A673 (cell line): ENCODE measurements at places on chromosomes 7 and 10. TPM values are rescaled to one million over a fixed set of nuclear protein-coding genes. Genes with fewer than 3 reads are reported as not detected.

- H3K27ac ChIP-seq = no peak overlapping the region
- peaks cover 12% of the 10 kb centered on the region for H3K36me3 ChIP-seq
- no peaks in the 10 kb centered on the region for H3K4me1 ChIP-seq
- no peaks in the 10 kb centered on the region for H3K27me3 ChIP-seq
- H3K4me3 ChIP-seq = no peak overlapping the region
Observed at GRCh38 chr7:134957005-134957404, 29.3 kb upstream of the AGBL3 start.

DNA sequence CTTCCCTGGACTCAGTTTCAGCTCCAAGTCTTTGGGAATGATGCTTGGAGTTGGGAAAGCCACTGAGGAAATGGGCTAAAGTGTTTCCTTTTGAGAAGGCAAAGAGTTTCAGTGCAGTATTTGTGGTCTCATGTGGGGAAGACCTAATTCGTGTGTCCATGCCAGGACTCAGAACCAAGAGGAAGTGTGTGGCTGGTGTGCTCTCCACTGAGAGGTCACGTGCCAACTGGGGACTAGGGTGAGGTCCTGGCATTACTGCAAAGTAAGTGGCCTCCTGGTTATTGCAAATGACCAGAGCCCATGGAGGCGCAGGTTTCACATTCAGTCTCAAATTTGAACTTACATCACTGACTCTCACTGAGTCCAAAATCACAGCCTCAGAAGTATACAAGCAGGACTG lies 48.6 kb upstream of the ITPRID1 start:
- H3K36me3 ChIP-seq = no peaks in the 10 kb centered on the region
- no peak overlapping the region for H3K4me3 ChIP-seq
- no peak for DNase-seq
- H3K27ac ChIP-seq = no peak overlapping the region
- no peaks in the 10 kb centered on the region for H3K4me1 ChIP-seq
- no peaks in the 10 kb centered on the region for H3K27me3 ChIP-seq

The PDZD7 gene
- 0.26 and 0.30 TPM in 2 replicates for total RNA-seq

- peaks cover 10% of the 10 kb centered on the region for H3K36me3 ChIP-seq
- peak within 1 kb of the TSS; percentile 84 for H3K4me3 ChIP-seq
- peak within 1 kb of the TSS; percentile 76 for H3K27ac ChIP-seq
- H3K4me1 ChIP-seq = peaks cover 5% of the 10 kb centered on the region
- no peaks in the 10 kb centered on the region for H3K27me3 ChIP-seq
Observed at GRCh38 chr10:70887804-70888800, at the start of gene PCBD1. TSS of gene PCBD1 (minus strand) at chr10:70888565. CDS start at chr10:70888533, 32 bp downstream.

GRCh38 chr7:51214098-51214497 lies 102.5 kb downstream of the COBL start:
- H3K36me3 ChIP-seq = no peaks in the 10 kb centered on the region
- H3K4me3 ChIP-seq = no peak overlapping the region
- H3K27ac ChIP-seq = no peak overlapping the region
- H3K27me3 ChIP-seq = no peaks in the 10 kb centered on the region
- DNase-seq = no peak
- no peaks in the 10 kb centered on the region for H3K4me1 ChIP-seq

- no peaks in the 10 kb centered on the region for H3K27me3 ChIP-seq
- no peak overlapping the region for H3K27ac ChIP-seq
- H3K36me3 ChIP-seq = no peaks in the 10 kb centered on the region
- DNase-seq = no peak
Observed at GRCh38 chr7:75804004-75804403, 9.6 kb downstream of the CCL24 start.

GRCh38 chr10:13016886-13017285 lies 15.4 kb upstream of the CCDC3 start:
- no peak overlapping the region for H3K27ac ChIP-seq
- no peaks in the 10 kb centered on the region for H3K27me3 ChIP-seq
- DNase-seq = no peak
- no peaks in the 10 kb centered on the region for H3K36me3 ChIP-seq
- H3K4me1 ChIP-seq = no peaks in the 10 kb centered on the region
- no peak overlapping the region for H3K4me3 ChIP-seq

The STYXL1 gene
- total RNA-seq = 36.3 and 40.3 TPM in 2 replicates

The COL17A1 gene
- total RNA-seq = not detected in 2 replicates

- H3K27me3 ChIP-seq = no peaks in the 10 kb centered on the region
- H3K4me3 ChIP-seq = no peak overlapping the region
- no peaks in the 10 kb centered on the region for H3K4me1 ChIP-seq
- no peak overlapping the region for H3K27ac ChIP-seq
Observed at GRCh38 chr10:34476608-34477007, 338.5 kb downstream of the PARD3 start.

GRCh38 chr7:42134276-42134876 lies 102.6 kb downstream of the GLI3 start:
- H3K4me3 ChIP-seq = no peak overlapping the region
- H3K27me3 ChIP-seq = no peaks in the 10 kb centered on the region
- H3K36me3 ChIP-seq = no peaks in the 10 kb centered on the region
- no peak overlapping the region for H3K27ac ChIP-seq
- peaks cover 36% of the 10 kb centered on the region for H3K4me1 ChIP-seq
- no peak for DNase-seq

The PLCE1 gene
- 0.26 and 0.31 TPM in 2 replicates for total RNA-seq

DNA sequence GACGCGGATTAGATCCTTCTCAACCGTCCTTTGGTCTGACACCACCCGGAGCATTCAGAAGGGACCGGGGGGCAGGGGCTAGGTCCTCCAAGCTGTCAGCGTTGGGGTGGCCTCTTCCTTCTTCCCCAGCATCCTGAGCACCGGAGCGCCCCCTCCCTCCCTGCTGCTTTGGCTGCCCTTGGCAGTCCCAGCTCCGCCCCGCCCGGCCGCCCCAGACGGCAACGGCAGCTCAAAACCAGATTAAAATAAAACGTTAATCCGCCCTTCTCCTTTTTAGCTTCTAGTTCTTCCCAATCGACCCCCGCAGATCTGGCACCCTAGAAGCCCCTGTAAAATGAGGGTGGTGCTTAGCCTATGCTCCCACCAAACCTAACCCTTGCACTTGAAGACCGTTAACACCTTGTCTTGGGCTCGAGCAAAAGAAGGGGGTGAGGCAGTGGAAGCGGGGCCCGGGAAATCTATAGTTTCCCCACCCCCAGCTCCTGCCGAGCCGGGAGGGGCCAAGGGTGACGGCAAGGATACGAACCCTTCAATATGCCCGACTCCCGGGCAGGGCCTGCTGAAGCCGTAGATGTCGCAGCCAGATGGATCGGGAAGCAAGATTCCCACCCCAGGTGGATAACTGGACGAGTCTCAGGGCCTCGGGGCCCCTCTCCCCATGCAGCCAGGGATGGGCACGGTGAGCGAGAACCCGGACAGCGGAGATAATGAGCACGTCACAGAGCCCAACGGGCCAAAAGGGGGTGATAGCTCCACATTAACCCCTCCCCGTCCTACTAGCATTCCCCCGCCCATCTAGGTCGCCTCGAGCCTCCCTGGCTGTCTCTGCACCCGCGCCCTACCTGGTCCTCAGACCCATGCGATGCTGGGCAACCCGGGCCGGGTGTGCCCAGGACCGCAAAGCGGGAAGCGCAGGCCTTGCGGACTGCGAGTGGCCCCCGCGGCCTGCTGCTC lies 169.7 kb downstream of the NRF1 start:
- DNase-seq = peak; percentile 48
- peaks cover 27% of the 10 kb centered on the region for H3K4me1 ChIP-seq
- peak overlapping the region; percentile 63 for H3K4me3 ChIP-seq
- no peak overlapping the region for H3K27ac ChIP-seq

DNA sequence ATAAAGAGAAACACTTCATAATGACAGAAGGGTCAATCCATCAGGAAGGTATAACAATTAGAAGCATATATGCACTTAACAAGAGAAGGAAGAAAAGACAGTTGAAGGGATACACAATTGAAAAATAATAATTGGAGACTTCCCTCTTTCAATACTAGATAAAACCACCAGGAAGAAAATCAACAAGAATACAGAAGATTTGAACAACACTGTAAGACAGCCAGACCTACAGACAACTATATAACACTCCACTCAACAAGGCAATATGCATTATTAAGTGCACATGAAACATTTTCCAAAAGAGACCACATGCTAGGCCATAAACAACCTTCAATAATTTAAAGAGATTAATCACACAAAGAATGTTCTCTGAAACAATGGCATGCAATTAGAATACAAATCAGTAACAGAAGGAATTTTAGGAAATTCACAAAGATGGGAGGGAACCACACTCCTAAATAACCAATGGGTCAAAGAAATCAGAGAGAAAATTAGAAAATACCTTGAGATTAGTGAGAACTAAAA lies 35.1 kb downstream of the ZNF438 start:
- H3K4me3 ChIP-seq = no peak overlapping the region
- no peaks in the 10 kb centered on the region for H3K27me3 ChIP-seq
- H3K4me1 ChIP-seq = no peaks in the 10 kb centered on the region
- DNase-seq = no peak
- H3K36me3 ChIP-seq = no peaks in the 10 kb centered on the region

GRCh38 chr10:85849315-85849714 lies 517.3 kb downstream of the GRID1 start:
- no peaks in the 10 kb centered on the region for H3K4me1 ChIP-seq
- H3K27ac ChIP-seq = no peak overlapping the region
- H3K4me3 ChIP-seq = no peak overlapping the region

The CCDC3 gene
- total RNA-seq = 2.8 and 3.0 TPM in 2 replicates

- no peak for DNase-seq
- no peaks in the 10 kb centered on the region for H3K36me3 ChIP-seq
- no peak overlapping the region for H3K4me3 ChIP-seq
- H3K27me3 ChIP-seq = peaks cover 8% of the 10 kb centered on the region
- H3K4me1 ChIP-seq = peaks cover 10% of the 10 kb centered on the region
- H3K27ac ChIP-seq = no peak overlapping the region
Observed at GRCh38 chr7:73649576-73649975, 18.1 kb upstream of the VPS37D start.

DNA sequence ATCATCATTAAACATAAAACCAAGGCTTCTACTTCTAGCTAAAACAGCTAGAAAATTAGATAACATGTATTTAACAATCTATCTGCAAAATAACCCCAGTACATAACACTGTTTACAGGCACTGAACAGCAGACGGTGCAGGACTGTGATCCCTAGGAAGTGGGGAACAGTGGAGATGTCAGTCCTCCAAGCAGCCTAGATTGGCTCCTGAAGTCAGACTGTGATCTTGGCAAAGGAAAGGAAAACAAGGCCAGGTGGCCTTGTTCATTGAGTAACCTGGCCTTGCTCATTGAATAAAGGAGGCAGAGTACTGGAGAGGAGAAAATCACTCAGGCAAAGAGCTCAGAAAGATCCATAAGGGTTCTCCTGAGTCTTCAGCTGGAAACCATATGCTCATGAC lies 77.7 kb upstream of the DIP2C start:
- H3K4me1 ChIP-seq = no peaks in the 10 kb centered on the region
- no peak overlapping the region for H3K27ac ChIP-seq
- no peak overlapping the region for H3K4me3 ChIP-seq
- DNase-seq = no peak
- no peaks in the 10 kb centered on the region for H3K36me3 ChIP-seq

The AIFM2 gene
- 4.3 and 5.7 TPM in 2 replicates for total RNA-seq

DNA sequence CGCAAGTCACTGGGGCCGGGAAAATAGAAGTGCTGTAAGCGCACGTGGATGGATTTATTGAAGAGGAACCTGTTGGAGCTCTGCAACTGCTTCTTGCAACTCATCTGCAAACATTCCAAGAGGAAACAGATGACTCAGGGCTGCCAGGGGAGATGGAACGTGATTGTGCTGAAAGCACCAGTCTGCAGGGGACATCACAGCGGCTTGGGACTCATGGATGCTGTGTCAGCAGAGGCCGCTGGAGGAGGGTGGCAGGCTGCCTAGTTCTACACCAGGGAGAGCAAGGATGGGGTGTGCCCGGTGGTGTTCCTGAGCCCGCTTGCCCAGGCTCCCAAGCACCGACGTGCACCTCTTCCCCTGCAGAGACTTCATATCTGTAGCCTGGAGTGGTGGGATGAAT lies 515.7 kb downstream of the TCERG1L start:
- H3K4me3 ChIP-seq = no peak overlapping the region
- H3K27ac ChIP-seq = no peak overlapping the region
- no peaks in the 10 kb centered on the region for H3K4me1 ChIP-seq
- H3K36me3 ChIP-seq = no peaks in the 10 kb centered on the region
- DNase-seq = no peak
- H3K27me3 ChIP-seq = no peaks in the 10 kb centered on the region

DNA sequence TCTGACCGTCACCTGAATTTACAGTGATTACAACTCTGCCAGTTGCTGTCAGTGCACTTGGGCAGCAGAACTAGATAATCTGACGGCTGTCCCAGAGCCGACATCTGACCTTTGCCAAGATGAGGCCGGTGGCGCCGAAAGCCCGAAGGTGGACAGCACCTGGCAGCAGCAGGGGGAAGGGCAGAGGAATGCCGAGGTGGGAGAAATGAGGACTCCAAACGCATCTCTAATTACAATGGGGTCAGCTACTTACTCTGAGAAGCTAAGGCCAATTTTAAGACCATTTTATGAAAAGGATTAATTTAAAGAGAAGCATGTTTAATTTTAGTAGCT lies 33.8 kb downstream of the TRIM8 start:
- H3K27ac ChIP-seq = no peak overlapping the region
- no peak for DNase-seq
- no peak overlapping the region for H3K4me3 ChIP-seq

The SAMD9L gene
- 0.26 and 0.49 TPM in 2 replicates for total RNA-seq
